ENCODE measurements at places on chromosomes 7 and 10.

DNA sequence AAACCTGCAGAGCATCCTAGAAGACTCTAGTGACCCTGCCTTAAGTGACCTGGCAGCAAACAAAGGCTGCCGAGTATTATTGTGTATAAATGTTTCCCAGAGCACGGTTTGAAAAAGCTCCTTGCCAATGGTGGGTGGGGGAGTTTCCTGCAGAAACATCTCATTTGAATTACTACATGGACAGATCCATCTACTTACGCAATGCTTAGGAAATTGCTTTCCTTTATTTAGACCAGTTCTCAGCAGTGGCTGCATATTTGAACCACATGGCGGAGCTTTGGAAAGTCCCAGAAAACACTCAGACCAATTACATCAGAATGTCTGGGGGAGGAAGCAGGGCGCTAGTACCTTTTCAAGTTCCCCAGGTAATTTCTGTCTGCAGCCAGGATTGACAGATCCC lies 560.9 kb downstream of the SDK1 start:
- DNase-seq = no peak

DNA sequence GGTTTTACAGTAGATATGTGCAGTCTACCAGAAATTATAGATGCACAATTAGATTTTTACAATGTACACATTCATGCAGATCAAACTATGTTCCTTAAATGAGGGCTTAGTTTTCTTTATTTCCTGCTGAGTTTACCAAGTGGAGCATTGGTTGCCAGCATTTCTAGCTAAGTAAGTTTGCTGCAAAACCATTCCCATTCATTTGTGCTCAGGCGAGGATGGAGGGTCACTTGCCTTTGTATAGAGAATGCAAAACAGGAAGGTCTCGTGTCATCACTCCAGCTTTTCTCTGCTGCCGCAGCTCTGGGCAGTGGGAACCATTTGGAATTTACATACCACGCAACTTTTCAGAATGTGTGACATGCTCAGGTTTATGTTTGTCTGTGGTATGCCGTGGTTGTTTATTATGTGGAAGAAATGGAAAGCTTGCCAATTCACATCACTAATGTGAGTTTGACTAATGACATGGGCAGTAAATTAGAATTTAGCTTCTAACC lies 198.6 kb downstream of the TRIL start:
- DNase-seq = no peak

DNA sequence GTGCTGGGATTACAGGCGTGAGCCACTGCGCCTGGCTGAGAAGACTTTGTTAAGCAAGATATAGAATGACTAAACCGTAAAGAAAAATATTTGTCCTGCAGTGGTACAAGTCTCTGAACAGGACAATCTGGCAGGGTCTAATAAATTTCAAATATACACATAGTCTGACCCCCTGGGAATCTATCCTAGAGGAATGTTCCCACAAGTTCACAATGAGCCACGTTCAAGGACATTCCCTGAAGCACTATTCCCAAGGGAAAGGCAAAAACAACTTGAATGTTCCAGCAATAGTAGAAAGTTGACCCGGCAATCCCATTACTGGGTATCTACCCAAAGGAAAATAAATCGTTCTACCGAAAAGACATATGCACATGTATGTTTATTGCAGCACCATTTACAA lies 82.0 kb downstream of the HIP1 start:
- no peak for DNase-seq

DNA sequence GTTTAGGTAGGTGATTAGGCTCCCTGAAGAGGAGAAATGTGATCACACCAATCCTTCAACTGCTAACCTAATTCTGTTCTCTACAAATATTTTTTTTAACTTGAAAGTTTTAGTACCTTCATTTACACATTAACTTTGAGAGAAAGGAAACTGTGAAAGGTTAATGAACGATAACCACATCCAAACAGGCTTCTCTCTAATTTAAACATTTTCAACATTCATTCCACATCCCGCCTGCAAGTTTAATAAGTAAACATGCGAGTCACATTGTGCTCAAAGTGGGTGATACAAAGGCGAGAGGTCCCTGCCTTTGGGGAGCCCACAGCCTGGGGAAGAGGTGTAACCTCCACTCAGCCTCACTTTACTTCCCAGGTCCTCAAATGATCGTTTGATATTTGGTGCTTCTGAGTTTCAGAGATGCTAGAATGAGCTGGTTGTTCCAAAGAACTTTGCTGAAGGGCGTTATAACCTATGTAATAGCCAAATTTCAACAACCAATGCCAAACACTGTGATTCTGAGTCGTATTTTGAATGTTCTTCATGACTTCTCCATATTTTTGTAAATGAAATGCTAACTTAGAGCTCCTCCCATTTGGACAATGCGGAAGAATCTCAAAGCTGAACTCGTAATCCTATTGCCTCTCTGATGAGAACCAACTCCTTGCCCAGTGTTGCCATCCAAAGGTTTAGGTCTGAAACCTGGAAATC lies 47.5 kb downstream of the DENND2A start:
- DNase-seq = no peak

DNA sequence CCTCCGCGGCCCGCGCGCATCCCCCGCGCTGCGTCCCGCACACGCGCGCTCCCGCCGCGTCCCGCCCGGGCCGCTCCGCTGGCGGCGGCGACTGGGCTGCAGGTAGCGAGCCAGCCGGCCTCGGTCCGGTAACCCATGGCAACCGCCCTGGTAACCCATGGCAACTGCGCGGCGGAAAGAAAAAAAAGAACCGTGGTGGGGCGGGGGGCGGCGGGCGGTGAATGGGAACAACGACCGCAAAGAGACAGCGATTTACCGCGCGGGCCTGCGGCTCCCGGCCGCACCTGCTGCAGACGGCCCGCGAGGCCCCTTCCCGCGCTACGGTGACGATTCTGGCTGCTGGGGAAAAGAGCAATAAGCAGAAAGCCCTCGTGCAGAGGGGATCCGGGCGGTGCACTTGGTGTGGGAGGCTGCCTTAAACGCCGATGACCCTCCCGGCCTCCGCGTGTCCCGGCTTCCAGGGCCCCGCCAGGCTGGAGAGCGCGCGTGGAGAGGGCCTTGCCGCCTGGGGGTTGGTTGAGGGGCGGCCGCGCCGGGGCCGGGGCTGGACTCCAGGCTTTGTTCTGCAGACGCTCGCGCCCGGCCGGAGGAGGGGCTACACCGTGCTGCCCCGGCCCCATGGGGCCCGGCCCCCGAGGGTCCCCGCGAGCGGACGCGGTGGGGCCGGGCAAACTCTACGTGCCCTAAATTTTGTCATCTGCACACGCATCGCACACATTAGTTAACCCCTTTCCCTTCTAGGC lies 84.7 kb downstream of the SNX10 start:
- peak; percentile 31 for DNase-seq

DNA sequence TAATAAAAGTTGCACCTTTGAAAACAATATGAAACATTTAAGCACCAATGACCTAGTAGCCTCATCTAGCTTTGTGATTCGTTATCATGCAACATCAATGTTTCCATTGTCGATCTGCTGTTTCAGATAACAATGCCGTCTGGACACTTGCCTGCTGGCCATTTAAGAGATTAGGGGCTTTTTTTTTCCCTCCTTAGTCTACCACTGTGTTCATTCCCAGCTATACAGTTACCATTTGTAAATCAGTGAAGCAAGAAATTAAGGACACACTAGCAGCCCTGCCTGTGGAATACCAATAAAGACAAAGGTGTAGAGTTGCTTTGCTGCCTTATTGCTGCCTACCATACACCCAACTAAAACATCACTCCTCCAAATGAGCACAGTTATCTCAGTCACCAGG lies 37.6 kb upstream of the MYO3A start:
- no peak for DNase-seq

GRCh38 chr10:21421016-21421415 lies 104.5 kb downstream of the SKIDA1 start:
- no peak for DNase-seq

GRCh38 chr7:133320891-133321290 lies 68.0 kb downstream of the EXOC4 start:
- DNase-seq = no peak
